ENCODE measurements at places on chromosomes 5 and 9.

GRCh38 chr5:177994561-177995190 lies 1.4 kb downstream of the PROP1 start:
- DNase-seq: no peak

GRCh38 chr5:78387468-78388153 lies 27.2 kb downstream of the SCAMP1 start:
- DNase-seq: no peak

- no peak for DNase-seq
Measured at GRCh38 chr9:89418882-89419640, 78.9 kb downstream of the SEMA4D start.

DNA sequence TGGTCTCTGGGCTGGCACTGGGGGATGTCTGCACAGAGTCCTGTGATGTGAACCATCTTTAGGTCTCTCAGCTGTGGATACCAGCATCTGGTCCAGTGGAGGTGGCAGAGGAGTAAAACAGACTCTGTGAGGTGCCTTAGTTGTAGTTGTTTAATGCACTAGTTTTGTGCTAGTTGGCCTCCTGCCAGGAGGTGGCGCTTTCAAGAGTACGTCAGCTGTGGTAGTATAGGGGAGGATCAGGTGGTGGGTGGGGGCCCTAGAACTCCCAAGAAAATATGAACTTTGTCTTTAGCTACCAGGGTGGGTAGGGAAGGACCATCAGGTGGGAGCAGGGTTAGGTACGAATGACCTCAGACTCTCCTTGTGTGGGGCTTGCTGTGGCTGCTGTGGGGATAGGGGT lies 197.1 kb downstream of the TMC1 start:
- no peak for DNase-seq

GRCh38 chr5:145117285-145117684 lies 717.9 kb downstream of the PRELID2 start:
- DNase-seq: no peak

- no peak for DNase-seq
Measured at GRCh38 chr9:131584858-131585257, 39.5 kb downstream of the PRRT1B start.

GRCh38 chr9:16196206-16196605 lies 643.4 kb downstream of the CCDC171 start:
- DNase-seq: no peak

DNA sequence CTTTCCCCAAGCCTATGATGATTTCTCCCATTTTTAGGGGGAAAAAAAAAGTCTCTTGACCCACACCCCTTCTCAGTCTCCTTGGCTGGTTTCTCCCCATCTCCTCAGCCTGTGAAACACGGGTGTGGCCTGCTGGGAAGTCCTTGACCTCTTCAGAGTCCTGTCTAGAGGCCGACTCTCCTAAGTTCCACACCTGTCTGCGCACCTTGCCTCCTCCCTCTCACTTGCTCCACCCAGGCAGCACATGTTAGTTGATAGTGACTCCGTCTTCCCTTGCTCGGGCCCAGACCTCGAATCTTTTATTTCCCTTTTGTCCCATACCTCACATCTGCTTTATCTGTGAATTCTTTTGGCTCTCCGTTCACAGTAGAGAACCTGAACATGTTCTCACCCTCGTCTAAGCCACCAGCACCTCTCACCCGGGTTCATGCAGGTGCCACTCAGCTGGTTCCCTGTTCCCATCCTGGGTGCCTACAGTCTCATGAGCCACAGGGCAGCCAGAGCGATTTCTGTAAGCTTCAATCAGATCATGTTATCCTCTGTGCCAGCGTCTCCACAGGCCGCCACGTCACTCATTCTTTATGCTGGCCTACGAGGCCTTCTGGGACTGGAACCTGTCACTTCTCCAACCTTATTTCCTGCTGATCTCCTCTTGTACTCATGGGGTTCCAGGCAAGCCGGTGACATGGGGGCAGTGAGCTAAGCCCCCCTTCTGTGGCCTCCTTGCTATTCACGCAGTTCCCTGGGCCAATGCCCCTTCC lies 51.7 kb upstream of the LRRTM2 start:
- no peak for DNase-seq

DNA sequence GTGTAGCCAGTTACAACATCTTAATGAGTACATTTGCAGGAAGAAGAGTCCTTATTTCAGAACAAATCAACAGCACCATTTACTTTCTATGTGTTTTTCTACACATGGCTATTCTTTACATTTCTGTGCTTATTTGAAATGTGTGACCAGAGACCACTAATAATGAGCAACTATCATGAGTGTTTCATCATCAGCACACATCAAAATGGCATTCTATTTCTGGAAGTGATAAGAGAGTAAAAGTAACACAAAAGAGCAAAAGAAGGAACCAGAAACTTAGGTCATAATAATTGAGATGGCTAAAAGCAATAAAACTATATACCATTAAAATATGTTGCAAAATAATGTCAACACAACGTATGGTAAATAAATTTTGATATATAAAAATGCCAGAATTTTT lies 159.7 kb downstream of the PBX3 start:
- DNase-seq: no peak

DNA sequence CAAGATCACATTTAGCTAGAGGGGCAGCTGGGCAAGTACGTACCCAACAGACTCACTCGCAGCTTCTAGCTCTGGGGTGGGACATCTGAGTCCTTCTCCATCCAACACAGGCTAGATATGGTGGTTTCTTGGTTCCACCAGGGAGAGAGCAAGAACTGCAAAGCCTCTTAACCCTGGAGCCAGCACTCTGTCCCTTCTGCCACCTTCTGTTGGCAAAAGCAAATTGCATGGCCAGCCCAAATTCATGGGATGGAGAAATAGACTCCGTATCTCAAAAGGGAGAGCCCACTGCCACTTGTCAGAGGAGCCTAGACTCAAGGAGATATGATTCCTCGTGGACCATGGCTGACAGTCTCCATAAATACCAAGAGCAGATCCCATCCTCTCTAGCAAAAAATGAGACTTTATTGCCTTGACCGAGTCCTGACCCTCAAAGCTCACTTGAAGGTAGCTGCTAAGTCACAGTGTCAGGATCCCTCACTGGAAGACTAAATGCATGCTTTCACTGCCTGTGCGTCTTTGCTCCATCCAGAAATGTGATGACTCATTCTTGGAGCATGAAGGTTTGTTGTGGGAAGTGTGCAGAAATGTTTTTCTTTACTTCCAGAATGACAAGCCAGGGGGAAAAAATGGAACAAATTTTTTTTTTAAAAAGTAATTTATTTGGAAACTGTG lies 28.8 kb upstream of the ROR2 start:
- no peak for DNase-seq

- no peak for DNase-seq
Measured at GRCh38 chr9:19754921-19755320, 33.9 kb downstream of the SLC24A2 start.

GRCh38 chr9:127159325-127159801 lies 36.9 kb upstream of the ANGPTL2 start:
- no peak for DNase-seq

- no peak for DNase-seq
Measured at GRCh38 chr5:103224118-103224893, 34.3 kb upstream of the MACIR start.

DNA sequence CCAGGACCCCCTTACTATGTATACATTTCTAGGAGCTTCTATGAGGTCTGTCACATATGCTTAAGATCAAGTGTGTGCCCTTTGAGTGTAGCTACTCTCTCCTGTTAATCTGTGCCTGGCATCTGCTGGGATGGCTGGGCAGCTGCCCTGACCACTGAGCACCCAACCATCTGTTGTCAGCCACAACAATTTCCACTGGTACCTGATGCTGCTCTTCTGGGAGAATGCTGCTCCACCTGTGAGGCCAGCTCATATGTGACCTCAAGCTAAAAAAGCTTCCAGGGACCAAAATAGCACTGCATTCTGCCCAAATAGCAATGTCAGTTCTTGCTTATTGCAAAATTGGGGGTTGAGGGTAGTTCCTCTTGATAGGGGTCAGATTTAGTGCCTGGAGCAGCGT lies 595.6 kb downstream of the RAB3C start:
- no peak for DNase-seq

DNA sequence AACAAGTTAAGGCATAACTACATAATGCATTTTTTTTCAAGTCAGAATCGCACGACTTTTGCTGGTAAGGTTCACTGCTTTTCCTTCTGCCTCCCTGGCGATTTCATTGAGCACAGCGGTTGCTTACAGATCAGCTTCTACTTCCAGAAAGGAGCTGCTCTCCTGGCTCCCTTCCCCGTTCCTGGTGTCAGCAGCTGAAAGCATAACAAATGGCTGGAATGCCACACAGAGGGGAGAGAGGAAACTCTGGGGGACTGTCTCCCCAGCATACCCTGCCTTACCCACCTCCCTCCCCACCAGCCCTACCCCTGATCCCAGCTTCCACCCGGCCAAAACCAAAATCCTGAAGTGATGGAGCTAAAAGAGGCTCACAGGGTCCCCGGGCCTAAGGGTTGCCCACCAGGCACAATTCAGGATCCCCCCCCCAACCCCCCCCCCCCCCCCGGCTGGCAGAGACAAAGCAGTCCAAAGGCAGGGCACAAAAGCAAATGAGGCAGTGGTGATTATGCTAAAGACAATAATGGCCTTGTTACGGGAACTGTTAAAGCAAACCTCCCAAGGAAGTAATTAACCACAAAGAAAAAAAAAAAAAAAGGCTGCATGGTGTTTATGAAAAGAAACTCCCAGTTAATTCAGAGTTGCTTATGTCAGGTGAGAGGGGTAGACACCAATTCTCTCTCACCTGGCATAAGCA lies 126.1 kb upstream of the WWC1 start:
- DNase-seq: no peak

- peak; percentile 50 for DNase-seq
Measured at GRCh38 chr9:127884427-127884911, 7.0 kb upstream of the AK1 start.

DNA sequence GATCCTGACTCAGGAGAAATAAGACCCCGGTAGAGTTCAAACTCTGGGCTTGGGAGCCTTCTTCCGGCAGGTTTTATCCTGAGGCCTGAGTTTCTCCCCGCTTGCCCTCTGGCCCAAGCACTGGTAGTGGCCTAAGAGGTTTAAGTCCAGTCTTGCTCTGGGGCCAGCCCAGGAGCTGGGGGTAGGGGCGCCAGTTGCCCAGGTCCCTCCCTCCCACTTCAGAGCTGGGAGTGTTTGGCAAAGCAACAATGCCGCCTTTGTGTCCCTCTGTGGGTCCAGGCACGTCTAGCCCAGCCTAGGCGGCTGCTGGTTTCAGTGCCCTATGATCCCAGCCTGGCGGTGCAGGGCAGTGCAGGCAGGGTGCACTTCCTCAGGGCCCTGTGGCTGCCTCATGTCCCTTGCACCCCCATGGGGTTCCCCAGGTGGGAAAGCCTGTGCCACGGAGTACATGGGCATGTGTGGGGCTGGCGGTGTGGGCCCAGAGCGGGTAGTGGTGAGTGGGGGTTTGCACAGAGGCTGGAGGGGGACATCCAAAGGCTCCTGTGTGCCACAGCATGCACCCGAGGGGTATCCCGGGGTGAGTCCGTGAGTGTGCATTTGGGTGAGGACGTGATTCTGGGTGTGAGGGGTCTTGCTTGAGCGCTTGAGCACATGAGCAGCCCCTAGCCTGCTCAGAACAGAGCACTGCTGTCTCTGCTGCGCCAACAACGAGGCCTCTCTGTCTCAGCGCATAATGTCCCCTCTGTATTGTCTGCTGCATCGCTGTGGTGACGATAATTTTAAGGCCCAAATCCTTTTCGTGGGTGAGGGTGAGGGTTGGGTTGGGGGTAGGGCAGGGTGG lies 61.7 kb upstream of the PSD2 start:
- no peak for DNase-seq

- no peak for DNase-seq
Measured at GRCh38 chr5:144177548-144177947, 6.9 kb downstream of the KCTD16 start.

DNA sequence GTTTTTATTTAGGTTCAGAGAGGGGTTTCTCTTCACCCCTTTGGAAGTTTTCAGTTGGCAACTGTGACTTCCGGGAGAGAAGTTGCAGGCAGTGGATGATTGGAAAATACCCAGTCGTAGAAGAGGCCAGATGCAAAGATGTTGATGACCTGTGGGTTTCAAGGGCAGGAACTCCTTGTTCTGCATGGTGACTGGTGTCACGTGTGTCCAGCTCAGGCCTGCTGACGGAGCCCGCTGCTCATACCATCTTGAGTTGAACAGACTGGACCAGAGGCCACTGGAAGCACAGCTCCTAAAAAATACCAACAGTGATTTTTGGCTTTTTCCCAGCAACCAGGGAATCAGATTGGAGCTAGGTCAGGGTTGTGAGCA lies 243.9 kb upstream of the KLF4 start:
- no peak for DNase-seq

DNA sequence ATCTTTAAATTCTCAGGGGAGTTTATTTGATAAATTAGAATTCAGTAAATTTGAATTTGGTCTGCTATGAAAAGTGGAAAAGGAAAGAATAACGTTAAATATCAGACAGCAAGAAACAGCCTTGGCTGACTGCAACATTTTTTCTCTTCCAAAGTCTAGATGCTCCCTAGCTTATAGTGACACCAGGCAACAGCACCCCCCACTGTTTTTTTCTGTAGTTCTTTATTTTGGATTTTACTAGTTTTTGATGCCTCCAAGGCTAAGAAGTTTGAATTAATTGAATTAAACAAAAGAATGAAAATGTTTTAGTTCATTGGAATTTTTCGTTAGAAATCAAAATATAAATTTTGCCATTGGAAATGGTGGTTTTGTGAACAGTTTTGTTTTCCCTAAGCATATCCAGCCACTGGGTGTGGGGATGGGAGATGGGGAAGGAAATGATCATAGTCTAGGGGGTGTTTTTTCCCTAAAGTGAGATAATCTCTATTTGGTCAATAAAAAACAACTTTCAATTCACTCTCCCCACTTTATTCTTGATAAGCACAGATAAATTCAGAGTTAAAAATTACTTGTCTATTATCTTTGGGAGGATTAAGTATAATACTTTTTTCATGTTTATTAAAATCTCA lies 199.3 kb upstream of the CD180 start:
- DNase-seq: no peak

DNA sequence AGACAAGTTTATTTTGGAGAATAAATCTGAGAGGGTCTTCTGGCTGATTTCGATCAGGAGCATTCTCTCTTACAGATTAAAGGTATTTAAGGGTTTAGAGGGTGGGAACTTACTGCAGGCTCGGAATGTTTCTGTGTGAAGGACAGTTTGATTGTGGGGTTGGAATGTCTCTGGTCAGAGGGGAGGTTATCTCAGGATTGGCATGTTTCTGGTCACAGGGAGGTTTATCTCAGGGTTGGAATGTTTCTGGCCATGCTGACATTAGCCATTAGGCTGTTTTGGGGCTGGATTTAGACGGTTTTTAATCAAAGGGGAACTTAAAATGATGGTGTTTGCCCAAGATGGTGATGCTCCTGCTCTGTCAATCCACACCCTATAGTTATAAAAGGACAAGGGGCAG lies 95.2 kb downstream of the SLCO4C1 start:
- no peak for DNase-seq

GRCh38 chr9:69396759-69397158 lies 71.7 kb downstream of the ENTREP1 start:
- DNase-seq: no peak

GRCh38 chr9:95098391-95098921 lies 219.1 kb downstream of the FANCC start:
- DNase-seq: no peak

GRCh38 chr9:96464426-96464825 lies 14.5 kb downstream of the HABP4 start:
- no peak for DNase-seq

All from left hindlimb (tissue), 1 donor.